A673 (cell line): ENCODE measurements at places on chromosomes 7 and 10. TPM values are rescaled to one million over a fixed set of nuclear protein-coding genes. Genes with fewer than 3 reads are reported as not detected.

- no peak overlapping the region for H3K4me3 ChIP-seq
- H3K27me3 ChIP-seq: no peaks in the 10 kb centered on the region
- no peaks in the 10 kb centered on the region for H3K36me3 ChIP-seq
- DNase-seq: no peak
- H3K4me1 ChIP-seq: no peaks in the 10 kb centered on the region
These were observed 109.1 kb downstream of the LMBR1 start for GRCh38 chr7:156783864-156784263.

DNA sequence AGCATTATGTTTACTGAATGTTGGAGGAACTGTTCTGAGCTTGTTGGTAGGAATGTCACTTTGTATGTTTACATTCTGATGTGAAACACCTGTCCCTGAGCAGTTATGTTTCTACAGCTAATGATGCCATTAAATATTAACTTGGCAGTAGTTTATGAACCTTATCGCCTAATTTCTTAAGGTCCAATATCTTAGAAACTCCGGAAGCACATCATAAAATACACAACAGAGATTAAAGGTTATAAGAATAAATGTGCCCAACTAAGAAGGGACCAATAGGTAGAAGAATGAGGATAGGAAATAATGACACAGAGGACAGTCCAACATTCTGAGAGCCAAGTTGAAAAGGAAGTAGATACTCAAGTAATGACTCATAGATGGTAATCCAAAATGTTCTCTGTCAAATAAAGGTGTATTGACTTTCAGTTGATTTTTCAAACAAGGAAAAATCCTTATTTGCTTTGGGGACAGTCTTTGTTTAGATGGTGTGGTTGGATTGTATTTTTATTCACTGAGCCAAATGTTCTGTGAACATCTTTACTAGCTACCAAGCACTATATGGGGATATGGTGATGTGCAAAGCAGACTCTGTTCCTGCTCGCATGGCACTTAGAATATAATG is 31.9 kb downstream of the LCOR start:
- no peaks in the 10 kb centered on the region for H3K27me3 ChIP-seq
- no peak overlapping the region for H3K4me3 ChIP-seq
- no peak overlapping the region for H3K27ac ChIP-seq
- no peaks in the 10 kb centered on the region for H3K36me3 ChIP-seq

DNA sequence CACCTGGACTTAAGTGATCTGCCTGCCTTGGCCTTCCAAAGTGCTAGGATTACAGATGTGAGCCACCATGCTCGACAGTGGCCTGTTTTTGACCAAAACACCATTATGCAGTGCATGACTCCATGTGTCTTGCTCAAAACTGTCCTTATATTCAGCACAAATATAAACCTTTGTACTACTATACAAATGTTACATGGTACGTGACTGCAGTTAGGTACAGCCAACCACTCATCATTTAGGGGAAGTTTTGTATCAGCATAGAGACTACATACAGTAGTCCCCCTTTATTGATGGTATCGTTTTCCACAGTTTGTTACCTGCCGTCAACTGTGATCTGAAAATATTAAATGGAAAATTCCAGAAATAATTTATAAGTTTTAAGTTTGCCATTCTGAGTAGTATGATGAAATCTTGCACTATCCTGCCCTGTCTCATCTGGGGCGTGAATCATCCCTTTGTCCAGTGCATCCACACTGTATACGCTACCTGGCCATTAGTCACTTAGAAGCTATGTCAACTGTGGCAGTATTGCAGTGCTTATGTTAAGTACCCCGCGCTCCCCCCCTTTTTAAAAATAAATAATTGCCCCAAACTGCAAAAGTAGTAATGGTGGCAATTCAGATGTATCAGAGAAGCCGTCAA is 23.3 kb upstream of the ZNF282 start:
- H3K4me1 ChIP-seq: no peaks in the 10 kb centered on the region
- peaks cover 55% of the 10 kb centered on the region for H3K36me3 ChIP-seq
- no peak for DNase-seq
- H3K4me3 ChIP-seq: no peak overlapping the region
- peak overlapping the region; percentile 26 for H3K27ac ChIP-seq

GRCh38 chr7:132866144-132866531 is 215.8 kb downstream of the CHCHD3 start:
- no peaks in the 10 kb centered on the region for H3K4me1 ChIP-seq
- no peak overlapping the region for H3K27ac ChIP-seq
- no peak overlapping the region for H3K4me3 ChIP-seq
- no peaks in the 10 kb centered on the region for H3K27me3 ChIP-seq

- no peak for DNase-seq
- no peak overlapping the region for H3K4me3 ChIP-seq
- H3K27me3 ChIP-seq: no peaks in the 10 kb centered on the region
These were observed 92.2 kb downstream of the NPSR1 start for GRCh38 chr7:34750209-34750608.

GRCh38 chr7:139995017-139995915 is 67.5 kb downstream of the PARP12 start:
- no peak overlapping the region for H3K27ac ChIP-seq
- no peaks in the 10 kb centered on the region for H3K27me3 ChIP-seq
- no peaks in the 10 kb centered on the region for H3K36me3 ChIP-seq
- no peak for DNase-seq
- no peak overlapping the region for H3K4me3 ChIP-seq

DNA sequence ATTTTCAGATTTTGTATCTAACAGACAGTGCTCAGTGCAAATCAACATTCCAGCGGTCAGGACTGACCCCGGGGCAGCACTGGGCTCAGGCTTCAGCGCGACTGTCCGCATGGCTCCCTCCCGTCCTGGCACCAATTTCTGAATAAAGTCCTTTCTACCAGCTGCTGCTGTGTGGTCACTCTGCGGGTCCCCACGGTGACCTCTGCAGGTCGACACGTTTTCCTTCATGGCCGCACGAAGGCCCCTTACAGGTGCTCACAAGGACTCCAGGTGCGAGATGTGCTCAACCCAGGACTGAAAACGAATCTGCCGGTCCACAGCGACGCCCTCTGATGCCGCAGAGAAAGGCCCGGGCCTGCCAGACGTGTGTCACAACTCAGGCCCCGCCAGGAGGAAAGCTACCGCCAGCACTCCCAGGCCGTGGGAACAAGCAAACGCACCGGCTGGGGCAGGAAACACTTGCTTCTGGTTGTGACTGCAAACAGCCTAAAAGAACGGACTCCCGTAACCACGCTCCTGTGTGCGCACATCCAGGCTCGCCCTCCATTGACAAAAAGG is 3.7 kb upstream of the UTF1 start:
- no peak overlapping the region for H3K27ac ChIP-seq
- H3K27me3 ChIP-seq: peaks cover 68% of the 10 kb centered on the region
- no peaks in the 10 kb centered on the region for H3K36me3 ChIP-seq
- no peaks in the 10 kb centered on the region for H3K4me1 ChIP-seq
- no peak overlapping the region for H3K4me3 ChIP-seq
- no peak for DNase-seq

- peak overlapping the region; percentile 13 for H3K4me3 ChIP-seq
- H3K4me1 ChIP-seq: peaks cover 57% of the 10 kb centered on the region
- no peaks in the 10 kb centered on the region for H3K27me3 ChIP-seq
- no peaks in the 10 kb centered on the region for H3K36me3 ChIP-seq
These were observed 63.4 kb upstream of the STRIP2 start for GRCh38 chr7:129370812-129371211.

Gene HECW1
- 0.39 and 0.57 TPM in 2 replicates for total RNA-seq
